ENCODE measurements at places on chromosomes 1 and 21.

DNA sequence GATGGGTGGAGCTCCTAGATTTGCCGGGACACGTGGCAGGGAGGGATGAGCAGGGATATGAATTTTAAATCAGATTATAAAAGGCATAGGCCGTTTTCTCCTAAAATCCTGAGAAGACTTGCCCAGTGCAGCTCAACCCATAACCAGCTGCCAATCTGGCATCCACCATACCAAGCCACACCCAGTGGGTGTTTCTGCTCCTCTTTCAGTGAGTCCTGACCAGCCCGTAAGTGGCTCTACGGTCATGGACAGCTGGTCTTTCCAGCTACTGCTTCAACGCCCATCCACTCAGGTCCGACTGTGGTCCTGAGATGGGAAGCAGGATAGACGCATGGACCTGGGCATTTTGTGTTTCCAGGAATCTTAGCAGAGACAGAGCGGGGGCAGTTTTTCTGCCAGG lies 107.2 kb downstream of the LAMC2 start:
- DNase-seq, result no peak

DNA sequence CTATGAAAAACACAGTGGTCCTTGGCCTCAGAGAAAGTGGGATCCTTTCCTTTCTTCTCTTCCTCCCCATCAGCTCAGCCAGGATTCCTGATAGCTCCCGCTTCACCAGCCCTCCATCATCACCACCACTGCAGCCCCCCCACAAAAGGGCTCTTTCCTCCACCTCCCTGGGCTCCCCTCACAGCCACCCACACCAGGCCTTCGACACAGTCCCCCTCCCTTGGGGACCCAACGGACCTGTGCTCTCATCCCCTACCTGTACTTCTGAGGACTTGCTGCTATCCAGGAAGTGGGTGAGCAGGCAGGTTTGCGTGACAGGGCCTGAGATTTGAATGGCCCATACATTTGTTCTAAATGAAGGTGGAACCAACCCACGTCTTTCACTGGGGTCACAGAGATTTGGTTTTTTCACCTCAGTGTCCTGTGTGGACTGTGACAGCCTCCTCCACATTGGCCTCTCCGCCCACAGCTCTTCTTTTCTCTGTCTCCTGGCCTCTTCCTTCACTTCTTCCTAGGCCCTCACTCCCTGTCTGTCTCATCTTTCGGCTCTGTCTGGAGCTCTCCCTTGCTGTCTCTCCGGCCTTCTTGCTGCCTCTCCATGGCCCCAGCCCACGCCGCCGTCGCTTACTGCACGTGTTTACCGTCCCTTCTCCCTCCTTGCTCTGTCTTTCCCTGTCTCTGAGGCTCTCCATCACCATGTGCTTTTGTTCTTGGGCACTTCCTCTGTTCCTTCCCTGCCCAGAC lies 238.6 kb downstream of the FOXD2 start:
- no peak for DNase-seq

- DNase-seq, result no peak
Observed at GRCh38 chr21:32957545-32957944, 68.2 kb upstream of the OLIG2 start.

- DNase-seq, result no peak
Observed at GRCh38 chr1:9118186-9118585, 10.7 kb downstream of the GPR157 start.

DNA sequence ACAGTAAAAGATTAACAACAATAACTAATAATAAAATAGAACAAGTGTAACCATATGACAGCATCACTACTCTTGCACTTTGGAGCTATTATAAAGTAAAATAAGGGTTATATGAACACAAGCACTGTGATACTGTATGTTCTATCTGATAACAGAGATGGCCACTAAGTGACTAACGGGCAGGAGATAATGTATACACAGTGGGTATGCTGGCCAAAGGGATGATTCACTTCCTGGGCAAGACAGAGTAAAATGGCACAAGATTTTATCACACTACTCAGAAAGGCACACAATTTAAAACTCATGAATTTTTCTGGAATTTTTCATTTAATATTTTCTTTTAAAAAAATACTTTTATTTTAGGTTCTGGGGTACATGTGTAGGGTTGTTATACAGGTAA lies 12.3 kb downstream of the SLC9C2 start:
- no peak for DNase-seq

DNA sequence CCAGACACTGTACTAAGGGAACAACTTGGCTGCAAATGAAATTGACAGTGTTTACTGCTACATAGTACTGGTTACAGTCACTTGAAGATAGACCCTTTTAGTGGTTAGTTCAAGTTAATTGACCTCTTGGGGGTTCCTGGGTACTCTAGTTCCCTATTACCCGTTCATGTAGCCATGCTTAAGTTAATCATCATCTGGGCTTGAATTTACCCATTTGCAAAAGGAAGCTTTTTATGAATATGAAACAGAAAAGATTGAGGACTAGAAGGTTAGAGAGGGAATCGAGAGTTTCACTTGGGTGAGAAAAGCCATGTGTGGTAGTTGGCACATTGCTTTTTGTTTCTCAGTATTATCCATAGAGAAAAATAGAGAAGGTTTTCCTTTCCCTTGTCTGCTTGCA lies 2.7 kb downstream of the MIA3 start:
- no peak for DNase-seq
